Fibroblast of the conjunctiva (primary cell): ENCODE measurements at places on chromosomes 1 and 21.

DNA sequence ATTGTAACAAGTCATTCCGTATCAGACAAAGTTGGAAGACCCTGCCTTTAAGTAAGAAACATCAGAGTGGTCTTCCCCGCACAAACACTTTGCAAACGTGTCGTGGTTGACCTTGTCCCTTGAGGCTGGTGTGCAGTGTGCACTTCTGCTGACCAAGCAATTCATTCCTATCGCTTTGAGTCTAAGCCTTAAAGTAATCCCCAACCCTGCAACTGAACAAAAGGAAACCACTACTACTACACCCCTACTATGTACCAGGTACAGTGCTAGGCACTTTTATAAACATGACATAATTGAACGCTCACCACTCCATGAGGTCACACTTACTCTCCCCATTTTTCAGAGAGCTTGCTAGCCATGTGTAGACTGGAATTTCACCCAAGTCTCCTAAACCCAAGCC is 10.6 kb downstream of the ITPKB start:
- no peak for DNase-seq

DNA sequence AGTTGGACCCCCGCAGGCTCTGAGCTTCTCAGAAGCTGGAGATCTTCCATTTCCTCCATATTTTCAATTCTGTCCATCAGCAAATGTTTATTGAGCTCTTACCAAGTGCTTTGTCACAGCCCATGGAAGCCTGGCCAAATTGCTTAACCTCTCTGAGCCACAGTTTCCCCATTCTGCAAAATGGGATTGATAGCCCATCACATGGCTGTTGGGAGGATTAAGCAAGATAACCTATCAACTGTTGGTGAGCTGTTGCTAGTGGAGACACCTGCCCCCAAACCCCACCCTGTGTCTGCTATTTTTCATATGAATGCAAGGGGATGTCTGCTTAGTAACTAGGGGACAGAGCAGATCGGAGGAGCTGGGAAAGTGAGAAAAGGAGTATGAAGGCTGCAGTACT is 38.3 kb downstream of the CD34 start:
- DNase-seq: no peak

DNA sequence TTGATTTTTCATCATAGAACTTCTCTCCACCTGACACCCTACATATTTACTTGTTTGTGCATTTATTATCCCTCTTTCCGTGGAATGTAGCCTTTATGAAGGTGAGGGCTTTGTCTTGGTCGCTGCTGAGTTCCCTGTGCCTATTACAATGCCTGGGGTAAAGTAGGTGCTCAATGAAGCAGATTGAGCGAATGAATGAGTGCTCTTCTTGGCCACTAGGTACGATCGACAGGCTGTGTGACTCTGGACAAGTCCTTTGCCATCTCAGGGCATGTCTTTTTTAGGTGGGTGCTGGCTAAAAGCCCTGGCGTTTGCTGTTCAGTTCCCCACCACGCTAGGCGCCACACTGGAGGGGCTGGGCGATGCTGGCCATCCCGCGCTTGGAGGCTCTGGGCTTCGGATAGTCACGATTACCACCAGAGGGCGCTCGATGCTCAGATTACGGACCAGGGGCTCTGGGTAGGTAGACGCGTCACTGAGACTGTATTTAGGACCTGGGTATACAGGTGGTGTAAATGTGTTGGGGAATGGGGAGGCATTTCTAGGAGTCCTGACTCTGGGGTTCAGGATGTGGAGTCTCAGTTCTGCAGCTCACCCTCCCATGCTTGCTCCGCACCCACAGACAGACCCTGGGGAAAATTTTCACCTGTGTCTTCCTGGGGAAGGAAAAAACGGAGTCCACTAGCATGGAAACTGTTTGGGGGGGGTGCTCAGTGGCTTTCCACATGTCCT is 71.0 kb upstream of the CSF3R start:
- DNase-seq: peak; percentile 10

GRCh38 chr1:167697667-167698141 is 24.1 kb upstream of the MPZL1 start:
- DNase-seq: no peak

GRCh38 chr1:99945174-99945573 is 24.6 kb upstream of the SLC35A3 start:
- no peak for DNase-seq

- DNase-seq: no peak
Observed at GRCh38 chr1:65818966-65819365, 26.3 kb downstream of the PDE4B start.

GRCh38 chr1:220186752-220187151 is 85.5 kb downstream of the RAB3GAP2 start:
- DNase-seq: no peak

GRCh38 chr1:225446981-225447615 is 19.3 kb upstream of the LBR start:
- no peak for DNase-seq

DNA sequence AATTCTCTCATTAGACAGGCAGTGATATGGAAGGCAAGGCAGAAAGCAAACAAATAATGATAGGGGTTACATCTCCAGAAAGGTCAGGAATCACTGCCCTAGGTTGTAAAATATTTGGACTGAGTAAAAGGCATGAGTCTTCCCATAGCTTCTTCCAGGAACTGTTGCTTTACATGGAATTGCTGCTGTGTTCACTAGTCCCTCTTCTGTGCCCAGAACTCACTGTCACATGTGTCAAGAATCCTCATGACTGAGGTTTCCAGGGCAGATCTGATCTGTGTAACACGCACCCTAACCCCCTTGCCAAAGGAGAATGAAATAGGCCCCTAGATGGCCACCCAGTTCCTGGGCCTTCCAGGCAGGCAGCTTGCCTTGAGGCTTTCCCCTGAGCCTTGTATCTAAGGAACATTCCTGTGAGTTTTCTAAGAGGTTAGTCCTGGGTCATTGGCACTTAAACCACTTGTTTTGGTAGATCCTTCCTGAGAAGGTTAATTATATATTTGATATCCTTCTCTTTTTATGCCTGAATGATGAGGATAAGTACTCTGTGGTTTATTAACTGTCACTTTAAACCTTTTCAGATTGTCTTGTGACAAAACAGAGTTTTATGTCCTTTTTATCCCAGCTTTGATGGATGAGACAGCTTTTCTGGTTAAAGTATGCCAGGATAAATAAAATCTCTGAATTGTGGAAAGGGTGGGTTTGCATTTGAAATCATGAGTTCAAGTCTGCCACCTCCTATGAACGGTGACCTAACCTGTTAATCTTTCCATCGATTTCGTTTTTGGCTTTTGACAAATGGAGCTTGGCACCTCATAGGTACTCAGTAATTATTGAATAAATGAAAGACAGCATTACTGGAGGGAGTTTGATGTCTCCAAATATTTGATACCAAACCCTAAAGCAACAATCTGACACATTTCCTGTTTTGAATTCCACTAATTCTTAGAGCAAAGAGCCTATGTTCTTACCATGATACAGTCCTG is 163.3 kb downstream of the DHRS3 start:
- DNase-seq: no peak

- DNase-seq: no peak
Observed at GRCh38 chr1:106756752-106757151, 299.7 kb upstream of the PRMT6 start.

- DNase-seq: peak; percentile 13
Observed at GRCh38 chr1:216596281-216596862, 126.9 kb downstream of the ESRRG start.

DNA sequence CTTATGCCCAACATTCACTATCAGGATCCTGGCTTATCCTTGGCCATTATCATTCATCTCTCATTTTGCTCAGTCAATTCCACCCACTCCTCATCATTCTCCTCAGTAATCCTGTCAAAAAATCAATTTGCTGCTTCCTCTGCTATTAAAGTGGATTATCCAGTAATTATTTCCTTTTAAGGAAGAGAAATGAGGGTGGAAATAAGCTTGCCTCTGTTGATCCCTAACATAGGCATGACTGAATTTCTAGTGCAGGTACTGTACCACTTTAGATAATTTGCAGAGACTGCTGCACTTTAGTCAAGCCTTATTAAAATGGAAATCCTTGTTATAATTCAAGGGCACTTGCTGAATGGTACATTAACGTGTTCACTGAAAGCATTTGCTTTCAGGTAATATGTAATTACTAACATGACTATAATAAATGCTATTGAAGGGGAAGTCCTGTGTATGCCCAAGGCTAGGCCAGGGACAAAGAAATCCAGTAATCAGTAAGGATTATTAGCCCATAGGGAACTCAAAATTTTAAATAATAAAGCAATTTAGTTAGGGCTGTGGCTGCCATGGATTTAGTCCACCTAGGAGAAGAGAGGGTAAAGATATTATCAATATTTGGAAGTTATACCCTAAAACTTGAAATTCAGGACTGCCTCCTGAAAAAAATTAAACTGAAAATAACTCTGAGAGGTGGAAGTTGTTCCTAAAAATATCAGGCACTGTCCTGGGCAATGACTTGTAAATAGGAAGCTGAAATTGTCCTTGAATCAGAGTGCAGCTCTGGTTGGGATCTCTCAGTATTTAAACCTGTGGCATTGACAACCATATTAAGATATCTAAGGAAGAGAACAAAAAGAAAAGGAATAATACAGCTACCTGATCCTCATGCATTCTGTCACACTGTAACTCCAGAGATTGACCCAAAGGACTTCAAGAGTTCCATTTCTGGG is 43.4 kb downstream of the RGS2 start:
- no peak for DNase-seq

DNA sequence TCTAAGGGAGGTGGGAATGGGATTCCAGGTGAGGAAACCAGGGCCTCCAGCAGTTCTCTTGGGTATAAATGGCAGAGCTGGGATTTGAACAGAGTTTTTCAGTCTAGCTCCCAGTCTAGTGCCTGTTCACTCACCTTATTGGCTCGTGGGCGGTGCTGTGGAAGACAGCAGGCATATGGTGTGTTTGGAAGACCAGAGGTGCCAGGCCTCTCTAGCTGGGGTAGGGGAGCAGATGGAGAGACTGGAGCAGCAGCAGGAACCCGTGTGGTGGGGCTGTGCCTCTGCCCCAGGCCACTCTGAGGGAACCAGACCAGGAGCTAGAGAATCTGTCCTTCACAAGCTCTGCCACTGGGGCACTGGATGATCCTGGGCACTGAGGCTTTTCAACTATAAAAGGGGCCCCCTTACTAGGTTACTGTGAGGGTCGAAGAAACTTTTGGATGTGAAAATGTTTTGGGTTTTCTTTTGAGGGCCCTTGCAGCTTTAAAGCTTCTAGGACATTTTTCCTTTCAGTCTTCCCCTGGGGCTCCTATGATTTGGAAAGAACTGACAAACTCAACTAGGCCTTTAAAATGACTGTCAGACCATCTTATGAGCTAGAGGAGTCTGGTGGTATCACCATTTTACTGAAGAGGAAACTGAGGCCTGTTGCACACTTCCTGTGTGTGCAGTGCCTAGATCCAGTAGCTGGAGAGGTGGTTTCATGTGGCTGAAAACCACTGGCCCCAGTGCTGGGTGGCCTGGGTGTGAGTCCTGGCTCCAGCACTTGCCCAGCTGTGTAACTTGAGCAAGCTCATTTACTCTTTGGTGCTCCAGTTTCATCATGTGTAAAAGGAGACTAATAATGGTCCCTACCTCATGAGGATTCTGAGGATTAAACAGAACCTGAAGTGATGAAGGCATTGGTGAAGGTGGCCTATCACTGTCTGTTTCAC is 6.1 kb downstream of the DMRTB1 start:
- no peak for DNase-seq

- DNase-seq: no peak
Observed at GRCh38 chr1:121538943-121539575, 354.3 kb downstream of the SRGAP2C start.

GRCh38 chr1:153598309-153599172 is 14.4 kb downstream of the S100A16 start:
- peak; percentile 47 for DNase-seq

DNA sequence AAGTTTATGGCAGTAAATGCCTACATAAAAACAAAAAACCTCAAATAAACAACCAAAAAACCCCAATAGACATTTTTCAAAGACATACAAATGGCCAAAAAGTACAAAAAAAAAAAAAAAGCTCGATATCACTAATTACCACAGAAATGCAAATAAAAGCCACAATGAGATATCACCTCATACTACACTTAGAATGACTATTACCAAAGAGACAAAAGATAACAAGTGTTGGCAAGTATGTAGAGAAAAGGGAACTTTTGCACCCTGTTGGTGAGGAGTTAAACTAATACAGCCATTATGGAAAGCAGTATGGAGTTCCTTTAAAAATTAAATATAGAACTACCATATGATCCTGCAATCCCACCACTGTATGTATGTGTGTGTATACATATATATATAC is 21.1 kb downstream of the SLC25A24 start:
- DNase-seq: no peak

GRCh38 chr1:145959957-145960467 is 2.2 kb upstream of the LIX1L start:
- DNase-seq: no peak

- DNase-seq: no peak
Observed at GRCh38 chr1:165289556-165289955, 67.0 kb downstream of the LMX1A start.

DNA sequence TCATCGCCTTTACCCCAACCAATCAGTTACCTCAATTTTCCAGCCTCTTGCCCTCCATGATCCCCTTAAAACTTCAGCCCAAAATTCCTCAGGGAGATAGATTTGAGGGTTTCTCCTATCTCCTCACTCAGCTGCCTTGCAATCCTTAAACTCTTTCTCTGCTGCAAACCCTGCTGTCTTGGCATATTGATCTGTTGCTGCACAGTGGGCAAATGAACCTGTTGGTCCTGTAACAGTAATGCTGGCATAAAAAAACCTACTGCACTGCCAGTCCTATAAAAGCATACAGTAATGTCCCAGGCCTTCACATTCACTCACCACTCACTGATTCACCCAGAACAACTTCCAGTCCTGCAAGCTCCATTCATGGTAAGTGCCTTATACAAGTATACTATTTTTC is 5.1 kb upstream of the TEDDM1 start:
- no peak for DNase-seq

DNA sequence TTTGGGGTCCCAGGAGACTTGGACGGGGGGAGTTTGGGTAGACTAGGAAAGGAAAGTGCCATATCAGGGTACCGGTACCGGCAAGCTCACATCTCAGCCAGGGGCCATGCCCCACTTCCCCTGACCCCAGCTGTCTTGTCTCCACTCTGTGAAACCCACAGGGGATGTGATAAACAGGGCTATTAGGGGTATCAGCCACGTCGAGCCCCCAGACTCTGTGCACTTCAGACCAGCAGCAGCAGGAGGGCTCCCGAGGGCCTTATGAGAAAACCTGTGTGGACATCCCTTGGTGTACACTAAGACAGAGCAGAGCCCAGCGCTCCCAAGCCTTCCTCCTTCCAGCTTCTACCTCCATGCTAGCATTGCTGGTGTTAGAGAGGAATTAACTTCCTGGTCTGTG is 46.3 kb downstream of the TNNT2 start:
- no peak for DNase-seq

GRCh38 chr1:116365857-116366256 is 7.2 kb upstream of the ATP1A1 start:
- no peak for DNase-seq

GRCh38 chr1:183278739-183279591 is 92.9 kb downstream of the LAMC2 start:
- DNase-seq: no peak

- no peak for DNase-seq
Observed at GRCh38 chr1:41446851-41447610, 37.5 kb downstream of the EDN2 start.

GRCh38 chr1:67601955-67602354 is 83.0 kb upstream of the GADD45A start:
- DNase-seq: no peak
